ENCODE measurements at places on chromosomes 1 and 21.

DNA sequence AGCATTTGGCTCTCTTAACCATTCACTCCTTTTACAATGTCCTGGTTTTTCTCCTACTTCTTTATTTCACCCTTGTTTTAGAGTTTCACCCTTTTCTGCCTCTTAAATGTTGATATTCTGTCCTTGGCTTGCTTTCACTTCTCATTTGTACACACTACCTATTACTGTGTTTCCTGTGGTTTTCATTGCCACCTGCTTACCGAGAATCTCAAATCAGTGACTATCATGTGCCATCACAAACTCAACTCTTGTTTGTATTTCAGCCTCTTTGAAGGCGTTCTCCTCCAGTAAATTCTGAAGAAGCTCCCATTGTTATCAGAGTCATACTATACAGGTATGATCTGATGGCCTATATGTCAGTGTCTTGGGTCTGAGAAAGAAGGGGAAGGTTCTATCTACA, 65.7 kb downstream of the NPHS2 start:
- DNase-seq: no peak

GRCh38 chr1:58783090-58783992, 506 bp downstream of the JUN start:
- peak; percentile 70 for DNase-seq

- no peak for DNase-seq
These were observed 33.9 kb upstream of the ASPM start for GRCh38 chr1:197180252-197180878.

GRCh38 chr21:44503901-44504399, 36.0 kb downstream of the KRTAP10-1 start:
- no peak for DNase-seq

DNA sequence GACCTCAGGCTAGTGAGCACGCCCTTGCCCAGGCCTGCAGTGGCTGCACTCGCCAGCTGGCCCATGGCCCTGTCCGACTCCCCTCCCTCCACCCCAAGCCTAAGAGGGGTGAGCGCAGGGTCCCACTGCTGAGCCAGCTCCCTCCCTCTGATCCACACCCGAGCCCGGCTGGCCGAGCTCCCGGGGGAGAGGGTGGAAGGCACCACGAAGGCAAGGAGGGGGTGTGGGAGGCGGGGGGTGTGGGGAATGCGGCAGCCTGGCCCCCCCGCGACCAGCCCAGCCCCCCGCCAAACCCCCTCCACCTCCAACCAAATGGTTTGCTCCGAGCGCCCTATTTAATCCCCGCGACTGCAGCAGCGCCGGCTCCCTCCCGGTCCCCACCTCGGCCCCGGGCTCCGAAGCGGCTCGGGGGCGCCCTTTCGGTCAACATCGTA, at the start of gene CADM3:
TSS of gene CADM3 (plus strand) at position 362 of the 434 bp plus-strand sequence. CDS start 151 bp downstream, outside the sequence.
- no peak for DNase-seq

GRCh38 chr1:83024251-83024767, 974.6 kb downstream of the TTLL7 start:
- DNase-seq: no peak

- DNase-seq: no peak
These were observed 36.9 kb downstream of the UMODL1 start for GRCh38 chr21:42107881-42108553.

GRCh38 chr21:27192281-27192949, 225.5 kb upstream of the ADAMTS5 start:
- no peak for DNase-seq

- no peak for DNase-seq
These were observed 153.5 kb downstream of the PLXNA2 start for GRCh38 chr1:208090388-208091301.

GRCh38 chr1:245258271-245258920, 103.6 kb downstream of the KIF26B start:
- DNase-seq: peak; percentile 56

DNA sequence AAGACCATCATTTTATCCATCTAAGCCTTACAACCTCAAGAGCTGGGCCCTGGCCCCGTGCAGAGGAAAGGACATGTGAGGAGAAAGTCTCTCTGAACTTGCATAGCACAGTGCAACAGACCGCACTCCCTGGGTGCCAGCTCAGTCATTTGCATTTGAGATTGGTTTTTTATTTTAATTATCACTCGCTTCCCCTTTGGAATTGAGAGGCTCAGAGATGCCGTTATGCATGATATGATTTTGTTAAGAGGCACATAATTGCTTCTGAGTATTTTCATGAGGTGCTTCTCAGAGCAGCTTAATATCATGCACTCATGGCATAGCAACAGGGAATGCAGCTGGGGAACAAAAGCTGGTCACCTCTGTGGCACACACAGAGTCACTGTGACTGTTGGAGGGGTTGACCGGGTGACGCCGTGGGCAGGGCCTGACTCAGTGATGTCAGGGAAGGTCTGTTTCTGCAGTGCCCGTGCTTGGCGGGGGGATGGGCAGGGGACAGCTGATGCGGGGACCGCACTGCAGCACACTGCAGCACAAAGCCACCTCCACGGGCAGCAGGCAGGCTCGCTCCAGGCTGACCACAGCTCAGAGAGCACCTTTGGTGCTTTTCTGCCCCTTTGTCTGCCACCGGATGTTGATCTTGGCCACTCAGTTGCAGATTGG, 43.2 kb upstream of the VAMP3 start:
- DNase-seq: no peak

- DNase-seq: no peak
These were observed 39.1 kb downstream of the UROD start for GRCh38 chr1:45051005-45051772.

DNA sequence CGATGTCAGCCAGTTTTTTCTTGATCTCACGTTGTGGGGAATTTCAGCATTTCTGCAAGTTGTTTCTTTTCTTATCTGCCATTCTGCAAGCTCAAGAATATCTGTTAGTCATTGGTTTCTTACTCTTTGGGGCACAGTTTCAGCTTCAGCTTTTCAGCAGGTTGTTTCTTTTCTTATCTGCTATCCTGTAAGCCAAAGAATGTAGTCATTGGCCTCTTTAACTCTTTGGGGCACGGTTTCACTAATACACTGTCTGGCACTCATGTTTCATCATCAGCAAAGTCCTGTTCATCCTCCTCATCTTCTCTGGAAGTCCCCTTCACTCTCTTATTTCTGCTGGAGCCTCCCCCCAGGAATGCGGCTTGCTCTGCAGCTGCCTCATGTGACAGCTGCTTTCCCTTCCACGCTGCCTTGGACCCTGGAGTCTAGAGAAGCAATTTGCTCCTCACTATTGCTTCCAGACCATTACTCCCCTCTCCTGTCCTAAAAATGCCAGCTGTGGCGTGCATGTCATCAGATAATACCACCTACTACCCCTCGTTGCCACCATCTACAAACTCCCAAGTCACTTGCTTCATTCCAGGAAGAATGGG, 67.0 kb upstream of the CACNA1E start:
- DNase-seq: no peak

DNA sequence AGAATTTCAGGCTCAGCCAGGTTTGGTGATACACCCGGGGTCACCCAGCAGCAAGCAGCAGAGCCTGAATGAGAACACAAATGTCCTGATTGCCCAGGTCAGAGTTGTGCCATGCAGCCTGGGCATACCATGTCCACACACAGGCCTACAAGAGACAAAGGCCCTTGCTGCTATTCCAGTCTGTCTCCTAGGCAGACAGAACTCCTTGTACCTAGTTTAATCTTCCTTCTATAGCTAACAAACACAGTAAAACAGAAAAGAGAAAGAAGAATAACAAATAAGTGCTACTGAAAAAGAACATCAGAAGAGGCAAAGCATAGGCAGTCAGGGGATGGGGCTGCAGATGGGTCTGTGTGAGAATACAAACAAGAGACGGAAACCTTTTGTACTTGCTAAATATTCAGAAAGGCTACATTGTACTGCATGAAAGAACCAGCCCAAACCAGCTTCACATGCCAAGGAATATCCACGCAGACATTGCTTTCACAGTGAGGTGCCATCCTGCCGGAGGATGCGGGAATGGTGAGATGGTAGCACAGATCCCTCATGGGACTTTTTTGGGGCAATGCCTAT, 401.7 kb downstream of the OMA1 start:
- DNase-seq: no peak

All from breast epithelium (tissue), 4 donors.